ENCODE measurements at places on chromosomes 13 and 19.

- DNase-seq, result peak; percentile 42
Measured at GRCh38 chr13:24693862-24694471, 13.8 kb downstream of the ATP12A start.

GRCh38 chr13:82010780-82011179 is 1669.9 kb upstream of the SPRY2 start:
- no peak for DNase-seq

DNA sequence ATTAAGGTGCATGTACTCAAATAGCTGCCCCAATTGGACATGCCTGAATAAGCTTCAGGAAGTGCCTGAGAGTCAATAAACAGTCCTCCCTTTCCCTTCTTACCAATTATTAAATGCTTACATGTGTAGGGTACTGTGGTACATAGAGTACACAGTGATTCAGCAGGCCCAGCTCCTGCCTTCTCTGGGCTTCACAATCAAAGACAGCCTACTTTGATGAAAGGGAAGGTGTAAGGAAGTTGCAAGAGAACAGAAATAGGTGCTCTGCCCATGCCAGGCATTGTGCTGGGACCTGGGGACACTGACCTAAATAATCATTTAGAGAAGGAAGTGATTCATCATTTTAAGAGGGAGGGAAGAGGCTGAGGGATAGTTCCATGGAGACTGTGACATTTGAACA is 17.2 kb downstream of the FRY start:
- DNase-seq, result no peak

GRCh38 chr13:44133626-44134025 is 240.0 kb upstream of the SERP2 start:
- DNase-seq, result no peak

- no peak for DNase-seq
Measured at GRCh38 chr13:113967206-113967720, 6.6 kb downstream of the C13orf46 start.
